ENCODE measurements at places on chromosomes 1 and 21.

GRCh38 chr1:33301273-33301984, 19.5 kb downstream of the A3GALT2 start:
- DNase-seq, result no peak

DNA sequence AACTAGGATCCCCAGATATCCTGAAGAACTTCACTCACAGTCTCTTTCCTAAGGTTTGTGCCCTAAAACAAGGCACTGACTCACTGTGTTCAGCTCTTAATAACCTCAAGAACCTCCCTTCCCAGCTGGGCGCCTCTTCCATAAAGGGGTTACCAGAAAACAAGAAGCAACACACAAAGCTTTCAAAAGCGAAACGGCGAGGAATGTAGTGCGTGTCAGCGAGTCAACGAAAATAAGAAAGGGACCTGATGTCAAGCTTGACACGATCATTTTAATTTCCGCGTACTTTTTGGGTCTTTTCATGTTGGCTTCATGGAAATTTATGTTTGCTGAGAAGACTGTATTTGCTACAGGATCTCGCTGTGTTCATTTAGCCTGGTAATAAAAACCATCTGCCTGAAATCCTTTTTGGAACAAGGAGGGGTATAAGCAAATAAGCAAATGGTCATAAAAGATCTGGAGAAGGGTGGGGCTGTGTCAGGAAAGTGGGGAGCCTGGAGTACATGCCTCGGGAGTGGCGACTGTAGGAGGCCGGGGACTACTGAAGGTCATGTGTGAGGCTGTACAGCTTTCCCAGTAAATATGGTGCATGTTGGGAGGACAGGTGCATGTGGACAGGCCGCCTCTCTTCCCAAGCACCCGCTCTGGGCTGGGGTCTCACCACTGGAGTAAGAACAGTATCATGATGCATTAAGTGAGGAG, 11.4 kb upstream of the CLDN14 start:
- DNase-seq, result no peak

- DNase-seq, result no peak
These were observed 20.8 kb downstream of the HYI start for GRCh38 chr1:43432907-43433306.

DNA sequence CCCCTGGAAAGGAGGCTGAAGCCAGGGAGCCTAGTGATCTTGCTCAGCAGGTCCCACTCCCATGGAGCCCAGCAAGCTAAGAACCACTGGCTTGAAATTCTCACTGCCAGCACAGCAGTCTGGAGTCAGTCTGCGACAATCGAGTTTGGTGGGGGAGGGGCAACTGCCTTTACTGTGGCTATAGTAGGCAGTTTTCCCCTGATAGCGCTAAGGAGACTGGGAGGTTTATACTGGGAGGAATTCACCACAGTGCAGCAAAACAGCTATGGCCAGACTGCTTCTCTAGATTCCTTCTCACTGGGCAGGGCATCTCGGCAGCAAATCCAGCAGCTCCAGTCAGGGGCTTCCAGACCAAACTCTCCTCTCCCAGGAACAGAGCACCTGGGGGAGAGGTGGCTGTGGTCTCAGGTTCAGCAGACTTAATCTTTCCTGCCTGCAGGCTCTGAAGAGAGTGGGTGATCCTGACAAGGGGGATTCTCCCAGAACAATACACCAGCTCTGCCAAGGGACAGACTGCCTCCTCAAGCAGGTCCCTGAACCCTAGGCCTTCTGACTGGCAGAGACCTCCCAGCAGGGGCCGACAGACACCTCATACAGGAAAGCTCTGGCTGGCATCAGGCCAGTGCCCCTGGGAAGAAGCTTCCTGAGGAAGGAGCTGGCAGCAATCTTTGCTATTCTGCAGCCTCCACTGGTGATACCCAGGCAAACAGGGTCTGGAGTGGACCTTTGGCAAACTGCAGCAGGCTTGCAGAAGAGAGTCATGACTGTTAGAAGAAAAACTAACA, 548.5 kb upstream of the NEGR1 start:
- no peak for DNase-seq

- DNase-seq, result no peak
These were observed 28.4 kb upstream of the TMEM125 start for GRCh38 chr1:43241413-43241836.

GRCh38 chr1:201404722-201405483, 5.8 kb upstream of the LAD1 start:
- DNase-seq, result no peak

GRCh38 chr1:174080819-174081218, 58.7 kb upstream of the RC3H1 start:
- DNase-seq, result no peak

DNA sequence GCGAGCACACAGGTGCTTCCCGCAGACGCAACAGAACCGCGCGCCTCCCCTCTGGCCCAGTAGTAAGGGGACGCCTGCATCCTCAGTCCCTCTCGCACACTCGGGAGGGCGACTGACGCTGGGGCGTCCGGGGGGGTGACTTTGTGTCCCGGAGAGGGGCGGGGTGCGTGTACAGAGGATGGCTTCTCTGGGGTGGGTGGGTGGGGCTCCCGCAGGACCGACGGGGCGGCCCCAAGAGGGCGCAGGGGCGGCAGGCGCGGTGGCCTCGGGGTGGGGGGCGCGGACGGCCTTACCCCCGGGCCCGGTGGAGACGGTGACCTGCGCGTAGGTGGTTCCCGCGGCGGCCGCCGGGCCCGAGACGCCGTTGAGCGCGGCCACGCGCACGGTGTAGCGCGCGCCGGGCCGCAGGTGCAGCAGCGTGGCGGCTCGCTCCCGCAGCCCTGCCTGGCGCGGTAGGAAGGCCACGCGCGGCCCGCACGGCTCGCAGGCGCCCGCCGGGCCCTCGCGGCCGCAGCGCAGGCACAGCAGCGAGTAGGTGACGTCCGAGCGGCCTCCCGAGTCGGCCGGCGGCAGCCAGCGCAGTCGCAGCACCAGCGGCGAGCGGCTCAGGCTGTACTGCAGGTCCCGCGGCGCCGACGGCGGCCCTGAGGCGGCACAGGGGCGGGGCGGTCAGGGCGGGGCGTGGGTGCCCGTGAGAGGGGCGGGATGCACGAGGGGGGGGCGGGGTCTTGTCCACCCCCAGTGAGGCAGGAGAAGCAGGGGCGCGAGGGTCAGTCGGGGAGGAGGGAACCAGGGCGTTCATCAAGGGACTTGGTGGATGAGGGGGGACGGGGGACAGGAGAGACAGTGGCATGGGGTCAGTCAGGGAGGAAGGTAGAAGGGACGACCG, 12.1 kb downstream of the EPHA10 start:
- peak; percentile 71 for DNase-seq

DNA sequence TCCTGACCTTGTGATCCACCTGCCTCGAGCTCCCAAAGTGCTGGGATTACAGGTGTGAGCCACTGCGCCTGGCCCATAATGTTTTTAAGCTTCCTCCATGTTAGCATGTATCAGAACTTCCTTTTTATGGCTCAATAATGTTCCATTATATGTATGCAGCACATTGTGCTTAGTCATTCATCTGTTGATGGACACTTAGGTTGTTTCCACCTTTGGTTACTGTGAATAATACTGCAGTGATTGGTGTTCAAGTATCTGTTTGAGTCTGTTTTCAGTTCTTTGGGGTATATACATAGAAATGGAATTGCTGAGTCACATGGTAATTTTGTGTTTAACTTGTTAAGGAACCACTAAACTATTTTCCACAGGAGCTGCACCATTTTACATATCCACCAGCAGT, 17.7 kb downstream of the CMPK1 start:
- DNase-seq, result no peak

DNA sequence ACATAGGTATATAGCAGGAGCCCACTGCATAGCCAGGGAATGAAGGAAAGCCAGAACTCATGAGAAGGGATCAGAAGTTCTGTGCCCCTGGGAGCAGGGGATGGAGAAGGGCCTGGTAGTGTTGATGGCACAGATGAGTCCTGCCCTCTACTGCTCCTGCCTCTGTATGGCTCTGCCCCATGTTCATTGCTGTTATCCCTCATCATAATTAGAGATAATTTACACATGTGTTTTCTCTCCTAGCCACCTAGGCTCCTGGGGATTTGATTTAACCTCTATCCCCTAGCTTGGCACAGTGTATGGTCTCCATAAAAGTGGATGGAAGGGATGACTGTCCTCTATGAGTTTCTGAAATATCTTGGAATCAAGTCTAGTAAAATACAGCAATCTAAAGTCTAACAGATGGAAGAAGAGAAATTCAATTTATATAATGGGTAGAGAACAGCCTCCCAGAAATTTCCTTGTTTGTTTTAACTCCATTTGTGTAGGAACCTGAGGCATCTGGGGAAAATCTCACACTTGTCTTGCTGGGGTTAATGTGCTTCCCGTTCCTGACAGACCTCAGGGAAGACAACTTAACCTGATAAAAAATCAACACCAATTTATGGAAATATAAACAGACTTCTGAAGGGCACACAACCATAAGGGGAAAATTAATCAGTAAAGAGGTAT, 393.8 kb downstream of the HHAT start:
- no peak for DNase-seq

DNA sequence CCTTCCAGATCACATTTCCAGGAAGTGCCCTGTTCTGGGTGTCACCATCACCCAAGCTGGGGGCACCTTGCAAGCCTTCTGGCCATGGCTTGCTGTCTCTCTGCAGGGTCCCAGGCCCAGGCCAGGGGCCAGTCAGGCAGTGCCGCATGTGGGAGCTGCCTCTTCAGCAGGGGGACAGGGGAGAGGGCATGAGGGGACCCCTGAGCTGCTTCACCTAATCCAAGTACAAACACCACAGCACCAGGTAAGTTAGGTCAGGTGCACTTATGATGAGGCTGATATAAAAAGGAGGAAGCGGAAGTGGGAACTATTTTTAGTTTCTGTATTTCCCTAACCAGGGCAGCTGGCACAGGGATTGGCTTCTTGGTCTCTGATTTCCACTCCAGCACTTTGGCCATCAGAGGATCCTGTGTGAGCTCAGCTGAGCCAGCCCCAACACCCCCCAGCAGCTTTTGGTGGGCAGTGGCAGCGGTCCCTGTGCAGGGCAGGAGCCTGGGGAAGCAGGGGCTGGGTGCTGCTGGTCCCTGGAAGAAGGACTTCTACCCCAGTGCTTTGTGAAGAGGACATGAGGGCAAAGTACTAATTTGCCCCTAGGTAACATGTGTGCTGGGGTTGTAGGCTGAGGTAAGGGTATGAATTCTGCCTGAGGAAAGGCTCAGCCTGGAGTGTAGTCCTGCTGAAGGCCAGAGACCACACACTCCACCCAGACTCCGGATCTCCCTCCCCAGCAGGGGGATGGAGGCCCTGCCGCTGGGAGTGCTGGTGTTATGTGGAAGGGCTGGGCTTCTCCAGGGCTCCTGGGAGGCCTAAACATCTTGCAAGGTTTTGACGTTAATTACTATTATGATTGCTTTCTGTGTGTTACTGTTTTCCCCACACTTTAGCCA, 3.3 kb upstream of the PCBP3 start:
- DNase-seq, result no peak

GRCh38 chr1:170073893-170074249, 624 bp downstream of the KIFAP3 start:
- DNase-seq, result no peak

DNA sequence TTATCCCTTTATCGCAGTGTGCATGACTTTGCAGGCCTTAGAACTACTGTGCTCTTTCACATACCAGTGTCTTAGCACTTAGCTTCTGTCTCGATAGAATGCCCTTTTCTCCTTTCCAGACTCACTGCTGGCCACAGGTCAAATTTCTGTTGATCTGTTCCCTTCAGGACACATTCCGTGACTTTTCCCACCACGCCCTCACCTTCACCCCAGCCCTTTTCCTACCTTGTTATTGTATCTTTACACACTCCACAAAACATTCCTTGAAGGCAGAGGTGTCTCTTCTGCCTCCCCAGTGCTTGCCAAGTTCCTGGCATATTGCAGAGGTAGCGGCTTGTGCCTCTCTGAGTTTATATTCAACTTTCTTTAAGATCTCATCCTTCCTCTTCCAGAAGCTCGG, 3.7 kb upstream of the IGSF9 start:
- DNase-seq, result no peak

- no peak for DNase-seq
These were observed 20.4 kb downstream of the OLFML2B start for GRCh38 chr1:162003061-162003829.

Data from GM12891 (cell line).